Thymus (tissue), 14 donors: ENCODE measurements at places on chromosomes 12 and 14. TPM values are rescaled to one million over a fixed set of nuclear protein-coding genes. Genes with fewer than 3 reads are reported as not detected.

Gene DPPA3
- total RNA-seq: 0.19 TPM

DNA sequence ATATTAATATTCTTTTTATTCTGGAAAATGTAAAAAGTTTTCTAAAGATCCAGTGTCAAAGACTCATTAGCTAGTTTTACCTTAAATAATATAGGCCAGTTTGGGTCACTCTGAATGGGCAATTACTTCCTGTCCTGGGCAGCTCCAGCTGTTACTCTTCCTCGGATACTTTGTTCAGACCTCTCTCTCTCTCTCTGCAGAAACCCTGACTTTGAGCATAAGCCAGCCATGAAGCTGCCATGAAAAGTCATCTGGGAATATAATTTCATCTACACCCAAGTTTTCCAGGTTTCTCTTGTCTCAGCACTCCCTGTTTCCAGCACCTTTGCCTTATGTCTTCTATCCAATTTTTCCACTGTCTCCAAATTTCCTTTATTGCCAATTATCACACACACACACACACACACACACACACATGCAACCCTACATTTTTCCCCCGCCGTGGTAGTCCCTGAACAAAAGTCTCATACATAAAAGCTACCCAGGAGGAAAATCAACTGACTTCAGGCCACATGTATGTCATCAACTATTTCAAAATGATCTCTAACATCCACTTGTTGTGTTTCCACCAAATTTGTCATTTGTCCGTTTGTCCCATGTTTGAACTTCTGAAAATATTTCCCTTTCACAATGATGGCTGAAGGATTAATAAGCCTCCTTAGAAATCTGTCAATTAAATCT, 318.1 kb downstream of the SSPN start:
- no peak for DNase-seq

Gene SLC35F4
- not detected for total RNA-seq

Gene RDH12
- 0.24 TPM for total RNA-seq

- no peak for DNase-seq
These were observed 194.1 kb downstream of the MON2 start for GRCh38 chr12:62660756-62661155.

Gene TESPA1
- total RNA-seq: 66.9 TPM

Gene ASCL1
- 17.8 TPM for total RNA-seq

Gene NOS1
- total RNA-seq: 0.05 TPM

Gene ZNF268
- total RNA-seq: 17.5 TPM

DNA sequence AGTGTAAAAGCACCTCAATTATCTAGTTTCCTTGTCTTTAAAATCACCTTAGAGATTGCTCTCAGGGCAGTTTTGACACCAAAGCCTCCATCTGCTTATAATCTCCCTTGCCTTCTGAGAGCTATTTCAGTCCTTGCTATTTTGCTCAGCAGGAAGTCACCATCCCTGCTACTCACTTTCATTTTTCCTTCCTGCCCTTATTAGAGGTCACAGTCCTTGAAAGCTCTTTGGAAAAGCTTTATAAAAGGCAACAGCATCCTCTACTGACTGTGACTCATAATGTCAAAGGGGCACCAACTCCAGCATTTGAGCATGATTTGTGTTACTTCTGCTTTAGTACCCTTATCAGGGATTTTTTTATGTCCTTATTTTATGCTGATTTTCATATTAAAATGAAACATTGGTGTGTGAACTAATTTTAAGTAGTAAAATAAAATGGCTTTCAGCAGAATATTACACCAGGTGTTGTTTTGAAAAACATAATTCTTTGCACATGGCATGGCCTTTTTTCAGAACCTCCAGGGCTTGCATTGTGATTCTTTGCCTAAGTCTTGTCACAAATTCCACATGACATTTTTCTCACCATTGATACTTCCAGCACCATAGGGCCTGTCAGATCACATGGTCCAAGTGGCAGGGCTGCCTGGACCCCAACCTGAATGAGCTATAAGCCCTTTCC, 213.0 kb downstream of the ADAMTS20 start:
- no peak for DNase-seq

Gene RNFT2
- total RNA-seq: 4.4 TPM

DNA sequence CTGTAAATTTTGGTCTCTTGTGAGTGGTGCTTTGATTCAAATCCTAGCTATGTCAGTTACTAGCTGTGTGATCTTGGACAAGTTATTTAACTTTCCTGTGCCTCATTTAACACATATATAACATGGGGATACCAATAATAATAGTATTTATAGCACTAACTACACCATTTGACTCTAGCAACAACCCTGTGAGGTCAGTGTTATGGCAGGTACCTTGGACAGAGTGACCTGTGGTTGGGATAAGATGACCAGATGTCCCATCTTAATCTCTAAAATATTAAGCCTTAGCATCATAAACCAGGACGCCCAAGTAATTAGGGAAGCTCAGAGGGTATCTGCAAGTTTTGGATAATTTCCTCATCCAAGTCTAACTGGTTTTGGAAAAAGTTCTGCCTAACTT, 73.7 kb downstream of the NDUFA12 start:
- DNase-seq: no peak

- no peak for DNase-seq
These were observed 12.3 kb downstream of the APOLD1 start for GRCh38 chr12:12797794-12798152.

GRCh38 chr12:42473561-42473960, 116.0 kb downstream of the PRICKLE1 start:
- DNase-seq: no peak

- DNase-seq: peak; percentile 39
These were observed 22.5 kb upstream of the NKX2-8 start for GRCh38 chr14:36604757-36605505.

DNA sequence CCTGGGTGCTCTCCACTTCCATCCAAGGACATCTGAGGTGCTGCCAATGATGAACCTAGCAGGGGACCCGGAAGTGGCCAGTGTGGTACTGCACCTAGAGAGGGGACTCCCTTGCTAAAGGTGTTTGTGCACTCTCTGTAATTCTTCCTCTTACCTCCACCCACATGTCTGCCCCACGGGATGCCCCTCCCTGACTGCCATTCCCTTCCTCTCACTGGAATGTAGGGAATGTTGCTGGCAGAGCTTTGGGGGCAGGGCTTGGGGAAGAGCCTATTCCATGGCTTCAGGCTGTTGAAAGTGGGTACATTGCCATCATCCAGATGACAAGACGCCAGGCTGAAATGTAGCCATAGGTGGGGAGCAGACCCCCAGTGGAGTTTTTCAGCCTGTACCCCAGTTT, 153.2 kb downstream of the SMOC1 start:
- DNase-seq: no peak

DNA sequence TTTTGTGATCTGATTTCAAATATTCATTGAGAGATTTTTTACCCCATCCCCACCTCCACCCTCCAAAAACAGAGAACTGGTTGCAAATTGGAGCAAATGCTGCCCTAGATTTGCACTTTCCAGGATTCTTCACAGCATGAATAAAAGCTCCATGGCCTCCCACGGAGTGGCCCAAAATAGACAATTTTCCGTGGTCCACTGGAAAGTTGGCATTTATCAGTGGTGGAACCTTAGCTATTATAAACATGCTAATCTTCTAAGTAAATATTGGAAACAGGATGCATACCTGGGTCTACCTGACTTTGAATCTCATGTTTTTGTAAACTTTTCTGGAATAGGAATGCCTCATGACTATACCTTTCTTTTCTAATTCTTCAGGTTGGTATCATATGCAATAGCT, 123.9 kb downstream of the SLC16A7 start:
- DNase-seq: no peak

GRCh38 chr12:109686523-109686922, 27.1 kb upstream of the FAM222A start:
- no peak for DNase-seq

DNA sequence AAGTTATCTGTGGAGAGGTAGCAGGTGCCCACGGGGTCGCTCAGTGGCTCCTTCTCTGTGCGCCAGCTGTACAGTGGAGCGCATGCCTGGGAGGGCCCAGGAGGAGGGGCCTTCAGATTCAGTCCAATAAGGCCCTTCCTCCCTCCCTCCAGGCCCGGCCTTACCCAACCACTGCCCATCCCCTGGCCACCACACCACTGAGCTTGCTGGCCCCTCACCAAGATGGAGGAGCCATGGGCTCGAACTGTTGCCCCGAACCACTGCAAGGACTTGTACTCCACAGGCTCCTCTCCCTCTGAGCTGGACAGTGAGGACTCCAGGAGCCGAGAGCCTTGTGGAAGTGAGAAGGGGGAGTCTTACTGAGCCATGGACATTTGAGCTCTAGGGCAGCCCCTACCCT, 9.8 kb downstream of the ITGA5 start:
- DNase-seq: no peak

Gene PAH
- 0.61 TPM for total RNA-seq

GRCh38 chr14:91115986-91116770, 2.3 kb downstream of the DGLUCY start:
- no peak for DNase-seq

GRCh38 chr12:44655846-44656245, 220.3 kb downstream of the NELL2 start:
- DNase-seq: no peak

- no peak for DNase-seq
These were observed 279.2 kb downstream of the SUDS3 start for GRCh38 chr12:118655588-118655987.

DNA sequence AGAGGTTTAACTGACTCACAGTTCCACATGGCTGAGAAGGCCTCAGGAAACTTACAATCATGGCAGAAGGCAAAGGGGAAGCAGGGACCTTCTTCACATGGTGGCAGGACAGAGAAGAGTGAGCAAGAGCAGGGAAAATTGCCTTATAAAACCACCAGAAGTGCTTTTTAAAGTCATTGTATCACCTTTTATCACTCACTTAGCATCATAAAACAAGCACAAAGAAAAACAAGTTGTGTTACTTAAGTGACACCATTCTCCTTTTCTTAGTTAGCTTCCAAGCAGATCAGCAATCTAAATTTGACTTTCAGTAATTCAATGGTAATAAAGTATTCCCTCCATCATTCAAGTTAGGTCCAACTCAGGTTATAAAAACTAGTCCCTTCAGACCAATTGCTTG, 28.5 kb downstream of the OSBPL8 start:
- no peak for DNase-seq

DNA sequence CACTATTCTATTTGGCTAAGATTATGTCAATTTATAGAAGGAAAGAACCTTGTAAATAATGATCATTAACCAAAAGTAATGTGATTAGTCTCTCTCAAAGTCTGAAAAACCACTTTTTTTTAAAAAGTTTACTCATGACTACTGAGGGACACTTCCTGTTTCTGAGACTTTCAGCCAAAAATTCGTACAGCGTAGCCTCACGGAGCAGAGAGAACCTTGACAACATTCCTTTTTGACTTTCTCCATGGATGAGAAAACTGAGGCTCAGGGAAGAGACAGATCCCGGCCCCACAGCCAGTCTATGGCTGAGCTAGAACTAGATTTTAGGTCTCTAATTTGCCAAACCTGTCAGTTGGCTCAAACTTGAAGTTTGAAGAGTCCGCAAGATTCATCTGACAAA, 68.2 kb downstream of the DAD1 start:
- DNase-seq: no peak

Gene PRH1
- 18.7 TPM for total RNA-seq

DNA sequence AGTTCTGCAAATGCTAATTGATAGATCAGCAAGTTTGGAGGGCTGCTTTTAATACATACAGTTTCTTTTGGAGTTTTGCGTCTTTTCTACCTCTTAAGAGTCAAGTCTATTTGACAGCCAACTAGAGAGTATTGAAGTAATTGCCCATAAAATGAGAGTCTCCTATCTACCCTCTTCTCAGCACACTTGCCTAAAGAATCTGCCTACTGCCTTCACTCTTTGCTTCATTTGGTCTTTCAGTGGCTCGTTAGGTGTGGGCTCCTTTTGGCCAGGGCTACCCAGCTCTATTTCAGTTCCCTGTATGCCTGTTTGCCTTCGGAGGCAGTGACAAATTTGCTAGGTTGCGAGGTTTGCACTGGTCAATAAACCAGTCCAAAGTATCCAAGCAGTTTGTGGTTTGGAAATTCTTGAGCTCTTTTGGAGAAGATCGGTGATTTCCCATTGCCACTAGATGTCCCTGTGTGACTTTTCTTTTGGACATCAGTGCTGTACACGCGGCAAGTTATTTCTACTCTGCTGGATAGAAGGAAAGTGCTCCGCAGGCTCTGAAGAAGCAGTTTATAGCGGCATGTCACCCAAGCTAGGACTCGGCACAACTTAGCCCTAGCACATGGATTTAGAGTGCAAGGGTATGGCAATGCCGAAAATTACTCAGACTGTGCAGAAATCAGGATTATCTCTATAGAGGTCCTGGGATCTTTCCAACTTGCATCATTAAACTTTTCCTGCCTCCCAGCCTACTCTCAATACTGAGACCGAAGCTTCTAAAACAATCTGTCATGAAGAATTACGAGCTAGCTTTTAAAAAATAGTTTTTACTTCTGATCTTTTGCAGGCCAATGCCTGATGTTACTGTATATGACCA, 38.6 kb downstream of the MGST1 start:
- DNase-seq: no peak

Gene SLC6A13
- 0.28 TPM for total RNA-seq

Gene GZMH
- total RNA-seq: 0.57 TPM

DNA sequence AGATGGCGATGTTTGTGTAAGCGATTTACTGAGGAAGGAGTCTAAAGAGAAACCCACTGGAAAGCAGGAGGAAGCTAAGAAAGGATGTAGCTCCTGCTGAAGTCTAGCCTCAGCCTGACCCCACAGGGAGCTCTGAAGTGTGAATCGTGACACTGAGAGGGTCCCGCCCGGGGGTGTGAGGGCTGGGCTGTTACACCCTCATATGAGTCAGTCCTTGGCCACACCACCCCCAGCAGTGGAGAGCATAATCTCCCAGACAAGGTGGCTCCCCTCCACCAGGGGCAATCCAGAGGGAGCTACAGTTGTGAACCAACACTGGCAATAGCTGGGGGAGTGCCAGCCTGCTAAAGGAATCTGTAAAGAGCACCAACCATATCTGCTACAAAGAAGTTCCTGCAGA, 31.5 kb downstream of the SVOP start:
- DNase-seq: no peak

- DNase-seq: no peak
These were observed 35.2 kb downstream of the TMEM132D start for GRCh38 chr12:129868575-129868974.

GRCh38 chr14:76375947-76376404, at the start of gene ESRRB:
Gene ESRRB (plus strand): TSS chr14:76376137. CDS start chr14:76376402, 265 bp downstream.
- DNase-seq: no peak

DNA sequence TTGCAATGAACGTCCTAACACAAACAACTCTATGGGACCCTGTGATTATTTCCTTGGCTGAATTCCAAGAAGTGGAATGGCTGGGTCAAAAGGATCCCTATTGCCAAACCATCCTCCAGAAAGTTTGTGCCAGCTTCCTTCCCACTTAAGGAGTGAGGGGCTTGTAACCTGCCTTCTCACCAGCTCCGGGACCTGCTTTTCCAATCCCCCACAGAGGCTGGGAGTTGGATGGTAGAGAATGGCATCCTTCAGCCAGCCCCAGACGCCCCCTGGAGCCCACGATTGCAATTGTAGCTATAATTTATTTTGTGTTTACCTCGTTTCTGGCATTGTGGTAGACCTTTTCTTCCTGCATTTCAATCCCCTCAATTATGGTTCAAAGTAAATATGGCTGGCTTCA, 9.7 kb upstream of the ZDHHC22 start:
- no peak for DNase-seq

DNA sequence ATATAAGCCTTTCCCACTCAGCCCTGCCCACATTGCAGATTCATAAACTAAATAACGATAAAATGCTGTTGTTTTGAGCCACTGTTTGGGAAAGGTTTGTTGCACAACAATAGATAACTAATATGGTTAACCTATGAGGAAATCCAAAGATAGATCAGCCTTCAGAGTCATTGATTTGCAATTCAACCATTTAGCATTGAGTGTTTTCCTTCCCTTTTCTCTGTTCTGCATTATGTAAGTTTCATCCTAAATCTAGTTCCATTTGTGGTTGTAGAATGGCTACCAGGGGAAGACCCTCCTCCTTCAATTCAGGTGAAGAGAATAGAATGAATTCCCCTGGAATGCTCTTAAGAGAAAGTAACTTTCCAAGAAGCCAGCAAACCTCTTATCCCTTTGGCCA, 19.6 kb downstream of the TC2N start:
- no peak for DNase-seq
